ENCODE measurements at places on chromosomes 5 and 9.

DNA sequence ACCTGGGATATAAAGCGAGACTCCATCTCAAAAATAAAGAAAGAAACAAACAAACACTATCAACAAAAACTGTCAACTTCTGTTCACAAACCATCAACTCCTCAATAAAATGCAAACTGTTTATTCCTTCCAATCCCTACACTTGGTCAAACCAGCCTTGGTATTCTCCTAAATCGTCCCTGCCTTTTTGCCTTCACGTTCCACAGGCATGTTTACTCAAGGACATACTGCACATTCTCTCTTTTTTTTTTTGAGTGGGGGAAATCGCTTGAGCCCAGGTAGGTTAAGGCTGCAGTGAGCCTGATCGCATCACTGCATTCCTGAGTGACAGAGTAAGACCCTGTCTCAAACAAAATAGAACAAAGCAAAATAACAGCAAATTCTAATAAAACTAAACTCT is 13.0 kb downstream of the UBAP2 start:
- no peak for DNase-seq

- DNase-seq = no peak
Measured at GRCh38 chr5:133440467-133441115, 171.8 kb downstream of the FSTL4 start.

DNA sequence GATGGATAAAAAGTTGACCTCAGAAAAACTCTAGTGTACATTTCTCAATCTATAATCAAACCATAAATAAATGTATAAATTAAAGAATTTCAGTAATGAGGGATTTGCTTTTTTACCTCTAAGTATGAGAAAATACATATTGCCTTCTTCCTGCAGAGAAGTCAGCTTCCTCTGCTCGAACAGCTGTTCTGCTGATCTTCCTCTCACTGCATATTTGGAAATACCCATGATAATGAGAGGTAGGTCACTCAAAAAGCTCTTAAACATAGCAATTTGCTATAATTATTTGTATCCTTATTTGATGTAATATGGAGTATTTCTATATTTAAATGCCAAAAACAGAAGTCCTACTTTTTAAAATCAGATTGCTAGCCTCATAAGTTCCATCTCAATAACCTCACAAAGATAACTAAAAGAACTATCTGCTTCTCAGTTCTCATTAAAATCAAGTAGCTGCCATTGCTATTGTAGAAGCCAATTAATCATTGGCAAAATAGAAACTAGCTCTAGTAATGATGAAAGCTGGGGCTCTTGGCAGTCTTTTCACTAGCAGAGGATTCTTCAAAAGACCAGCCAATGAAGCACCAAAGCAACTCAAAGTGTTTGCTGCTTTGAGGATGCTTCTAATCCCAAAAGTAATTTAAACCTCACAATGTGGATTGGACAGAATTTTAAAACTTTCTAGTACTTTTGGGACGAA is 35.7 kb upstream of the OR13D1 start:
- DNase-seq = no peak

- DNase-seq = no peak
Measured at GRCh38 chr9:94948567-94949235, 222.2 kb downstream of the AOPEP start.

- DNase-seq = no peak
Measured at GRCh38 chr9:13586587-13587374, 307.3 kb upstream of the MPDZ start.

DNA sequence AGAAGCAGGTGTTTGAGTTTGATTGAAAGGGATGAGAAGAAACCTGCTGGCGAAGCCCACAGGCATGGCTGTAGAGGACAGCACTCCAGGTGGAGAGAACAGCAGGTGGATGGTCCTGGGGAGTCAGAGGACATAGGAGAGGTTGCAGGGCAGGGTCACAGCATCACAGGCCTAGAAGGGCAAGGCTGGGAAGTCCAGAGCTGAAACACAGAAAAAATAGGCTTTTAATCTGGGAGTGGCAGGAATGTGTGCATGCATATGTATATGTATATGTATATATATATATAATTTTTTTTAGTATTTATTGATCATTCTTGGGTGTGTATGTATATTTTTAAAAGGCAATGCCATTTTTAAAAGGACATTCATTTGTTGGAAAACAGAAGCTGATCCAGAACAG is 118.4 kb downstream of the ADAMTS16 start:
- DNase-seq = no peak

- DNase-seq = no peak
Measured at GRCh38 chr5:60841361-60841760, 2.7 kb downstream of the ELOVL7 start.

GRCh38 chr9:11086561-11086960 is 473.8 kb upstream of the PTPRD start:
- no peak for DNase-seq

- no peak for DNase-seq
Measured at GRCh38 chr5:119524485-119524884, 72.2 kb downstream of the HSD17B4 start.

- DNase-seq = no peak
Measured at GRCh38 chr9:136577941-136578625, 32.2 kb upstream of the NOTCH1 start.

DNA sequence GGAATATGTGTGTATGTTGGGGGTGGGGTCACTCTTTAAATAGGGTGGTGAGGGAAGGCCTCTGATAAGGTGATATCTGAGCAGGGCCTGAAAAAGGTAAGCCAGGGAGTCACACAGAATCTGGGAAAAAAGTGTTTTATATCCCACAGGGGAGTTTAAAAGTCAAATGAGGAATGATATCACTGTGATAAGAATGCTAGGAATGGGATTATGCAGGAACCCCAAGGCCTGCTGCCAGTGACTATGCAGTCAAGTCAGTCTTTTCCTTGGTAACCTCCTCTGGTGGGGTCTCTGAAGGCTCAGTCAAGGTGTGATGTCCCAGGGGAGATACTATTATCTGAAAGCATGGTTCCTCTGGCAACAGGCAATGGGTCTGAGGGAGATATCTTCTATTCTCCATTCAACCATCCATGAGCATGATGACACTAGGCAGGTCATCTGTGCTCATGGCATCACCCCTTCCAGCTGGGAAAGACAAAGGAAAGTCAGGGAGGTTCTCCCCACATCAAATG is 53.5 kb downstream of the GRIA1 start:
- no peak for DNase-seq

DNA sequence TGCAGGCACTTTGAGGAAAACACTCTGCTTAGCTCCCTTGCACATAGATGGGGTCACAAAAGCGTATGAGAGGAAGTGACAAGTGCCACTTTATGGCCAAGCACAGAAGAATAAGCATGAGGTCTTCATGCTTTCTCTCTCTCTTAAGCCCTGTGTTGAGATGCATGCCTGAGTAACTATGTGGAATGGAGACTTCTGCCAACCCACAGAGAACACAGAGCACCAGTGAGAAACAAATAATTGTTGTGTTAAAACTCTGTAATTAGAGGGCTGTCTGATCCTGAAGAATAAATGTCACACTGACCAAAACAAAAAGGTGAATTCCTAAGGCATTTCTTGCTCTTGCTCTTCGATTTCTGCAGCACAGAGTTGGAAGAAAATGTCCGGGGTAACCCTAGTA is 488.5 kb downstream of the CTNND2 start:
- no peak for DNase-seq

DNA sequence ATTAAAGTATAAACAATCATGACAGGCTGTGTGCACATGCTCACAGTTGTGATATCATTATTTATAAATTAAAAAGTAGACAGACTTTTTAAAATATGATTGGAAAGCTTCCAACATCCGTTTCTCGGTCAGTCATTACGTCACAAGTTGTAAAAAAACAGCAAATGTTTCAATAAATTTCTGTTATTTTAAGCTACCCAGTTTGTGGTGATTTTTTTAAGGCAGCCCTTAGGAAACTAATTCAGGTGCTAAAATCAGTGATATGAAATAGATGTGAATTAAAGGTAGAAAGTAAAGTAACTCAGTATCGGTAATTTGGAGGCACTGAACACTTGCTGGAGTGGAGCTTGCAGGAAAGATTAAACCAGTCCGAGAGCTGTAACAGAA is 1.2 kb downstream of the CCNH start:
- DNase-seq = no peak

- no peak for DNase-seq
Measured at GRCh38 chr5:170752257-170753215, 31.0 kb upstream of the GABRP start.

- DNase-seq = no peak
Measured at GRCh38 chr9:2170722-2171121, 155.6 kb downstream of the SMARCA2 start.

GRCh38 chr5:74595143-74595925 is 45.2 kb downstream of the ENC1 start:
- no peak for DNase-seq

GRCh38 chr5:35198075-35198474 is 32.2 kb downstream of the PRLR start:
- no peak for DNase-seq

DNA sequence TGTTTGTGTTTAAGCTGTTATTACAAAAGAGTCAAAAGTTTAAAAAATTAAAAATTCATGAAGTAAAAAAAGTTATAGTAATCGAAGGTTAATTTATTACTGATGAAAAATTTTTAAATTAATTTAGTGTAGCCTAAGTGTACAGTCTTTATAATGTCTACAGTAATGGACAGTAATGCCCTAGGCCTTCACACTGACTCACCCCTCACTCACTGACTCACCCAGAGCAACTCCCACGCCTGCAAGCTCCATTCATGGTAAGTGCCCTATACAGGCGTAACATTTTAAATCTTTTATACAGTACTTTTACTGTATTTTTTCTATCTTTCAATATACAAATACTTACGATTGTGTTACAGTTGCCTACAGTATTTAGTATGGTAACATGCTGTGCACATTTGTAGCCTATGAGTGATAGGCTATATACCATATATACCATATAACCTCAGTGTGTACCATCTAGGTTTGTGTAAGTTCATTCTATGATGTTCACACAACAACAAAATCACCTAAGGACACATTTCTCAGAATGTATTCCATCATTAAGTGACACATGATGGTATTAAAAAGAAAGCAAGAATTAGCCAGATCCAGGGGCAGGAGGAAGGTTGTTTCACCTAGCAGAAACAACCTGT is 40.1 kb downstream of the DCAF10 start:
- peak; percentile 23 for DNase-seq

GRCh38 chr9:97431549-97432143 is 19.8 kb downstream of the TDRD7 start:
- no peak for DNase-seq

GRCh38 chr5:132425975-132426524 is 56.5 kb downstream of the SLC22A5 start:
- DNase-seq = no peak

GRCh38 chr9:5186416-5187169 is 1.2 kb upstream of the INSL6 start:
- peak; percentile 76 for DNase-seq

DNA sequence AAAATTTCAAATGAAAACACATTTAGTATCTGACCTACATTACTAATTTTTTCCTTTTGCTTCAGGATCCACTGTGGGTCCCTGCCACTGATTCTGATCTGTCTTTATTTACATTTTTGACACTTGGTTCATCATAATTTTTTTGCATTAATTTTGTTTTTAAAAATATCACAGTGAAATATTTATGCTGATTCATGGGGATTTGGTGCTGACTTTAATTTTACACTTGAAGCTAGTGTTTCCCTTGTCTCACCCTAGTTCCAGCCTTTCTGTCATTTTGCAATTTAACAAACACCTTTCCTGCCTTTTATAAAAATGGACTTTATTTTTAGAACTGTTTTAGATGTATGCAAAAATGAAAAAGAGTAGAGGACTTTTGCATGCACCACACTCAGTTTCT is 111.9 kb upstream of the MARCHF11 start:
- DNase-seq = no peak

DNA sequence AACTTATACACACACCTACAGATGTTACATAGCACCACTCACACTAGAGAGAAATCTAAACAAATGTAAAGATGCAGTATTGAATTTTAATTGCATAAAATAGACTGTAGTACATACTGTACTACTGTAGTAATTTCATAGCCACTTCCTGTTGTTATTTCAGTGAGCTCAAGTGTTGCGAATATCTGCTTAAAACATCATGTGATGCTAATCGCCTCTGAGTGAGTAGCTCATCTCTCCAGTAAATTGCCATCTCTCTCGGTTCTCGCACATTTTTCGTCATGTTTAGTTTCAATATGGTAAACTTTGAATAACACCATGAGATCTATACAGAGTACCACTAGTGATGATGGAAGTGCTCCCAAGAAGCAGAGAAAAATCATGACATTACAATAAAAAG is 22.0 kb upstream of the ARHGEF28 start:
- DNase-seq = no peak

- DNase-seq = no peak
Measured at GRCh38 chr9:98532574-98532973, 176.2 kb downstream of the GABBR2 start.

- DNase-seq = no peak
Measured at GRCh38 chr9:68443624-68444023, 87.2 kb downstream of the PGM5 start.

DNA sequence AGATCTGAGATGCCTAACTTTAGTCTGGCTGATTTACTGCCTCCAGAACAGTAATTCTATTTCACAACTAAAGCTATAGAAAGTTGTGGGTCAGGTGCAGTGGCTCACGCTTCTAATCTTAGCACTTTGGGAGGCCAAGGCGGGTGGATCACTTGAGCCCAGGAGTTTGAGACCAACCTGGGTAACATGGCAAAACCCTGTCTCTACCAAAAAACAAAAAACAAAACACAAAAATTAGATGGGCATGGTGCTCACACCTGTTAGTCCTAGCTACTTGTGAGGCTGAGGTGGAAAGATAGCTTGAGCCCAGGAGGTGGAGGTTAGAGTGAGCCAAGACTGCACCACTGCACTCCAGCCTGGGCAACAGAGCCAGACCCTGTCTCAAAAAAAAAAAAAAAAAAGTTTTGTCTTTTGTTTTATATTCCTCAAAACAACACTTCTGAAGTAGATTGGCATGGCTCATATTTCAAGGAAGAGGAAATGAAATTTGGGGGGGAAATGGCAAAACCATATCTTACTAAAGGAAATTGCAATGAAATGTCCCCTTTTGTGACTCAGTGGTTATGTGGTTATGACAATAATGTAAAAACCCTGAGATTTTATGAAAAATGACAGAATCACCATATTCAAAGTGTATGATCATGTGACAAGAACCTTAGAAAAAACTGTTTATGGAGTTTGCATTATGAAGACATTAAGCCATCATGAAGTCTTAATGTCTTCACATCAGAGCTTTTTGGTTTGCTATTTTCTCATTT is 16.2 kb downstream of the FNBP1 start:
- no peak for DNase-seq

- no peak for DNase-seq
Measured at GRCh38 chr5:13350767-13351166, 593.7 kb downstream of the DNAH5 start.

All from SW480 (cell line).